ENCODE measurements at places on chromosomes 5 and 9. TPM values are rescaled to one million over a fixed set of nuclear protein-coding genes. Genes with fewer than 3 reads are reported as not detected.

GABRB2 gene
- not detected for total RNA-seq

TRIM36 gene
- 1.0 TPM for total RNA-seq

PCDHGA2 gene
- total RNA-seq = not detected

ALG2 gene
- total RNA-seq = 19.5 TPM

CYSRT1 gene
- total RNA-seq = 12.7 TPM

BTNL3 gene
- not detected for total RNA-seq

SLC1A1 gene
- 41.6 TPM for total RNA-seq
